Jurkat, Clone E6-1 (cell line): ENCODE measurements at places on chromosomes 11 and 22.
A peak's percentile ranks its signal among the peaks of the same experiment; 100 is the strongest.

DNA sequence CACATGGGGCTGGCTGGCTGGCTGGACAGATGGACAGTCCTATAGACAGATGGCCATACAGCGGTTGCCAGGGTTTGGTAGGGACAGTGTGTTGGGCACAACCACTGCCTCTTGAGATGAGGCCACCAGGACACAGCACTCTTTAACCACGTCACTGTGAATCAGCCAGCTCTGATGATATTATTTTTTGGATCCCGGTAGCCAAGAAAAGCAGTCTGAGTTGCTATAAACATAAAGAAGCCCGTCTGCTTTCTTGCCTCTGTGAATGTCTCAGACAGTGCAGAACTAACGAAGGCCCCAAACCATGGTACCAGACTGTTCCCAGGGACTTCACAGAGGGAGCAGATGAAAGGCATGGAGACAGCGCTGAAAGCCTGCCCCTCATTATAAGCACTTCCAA, 115.9 kb upstream of the CSNK2A3 start:
- no peak for DNase-seq

DNA sequence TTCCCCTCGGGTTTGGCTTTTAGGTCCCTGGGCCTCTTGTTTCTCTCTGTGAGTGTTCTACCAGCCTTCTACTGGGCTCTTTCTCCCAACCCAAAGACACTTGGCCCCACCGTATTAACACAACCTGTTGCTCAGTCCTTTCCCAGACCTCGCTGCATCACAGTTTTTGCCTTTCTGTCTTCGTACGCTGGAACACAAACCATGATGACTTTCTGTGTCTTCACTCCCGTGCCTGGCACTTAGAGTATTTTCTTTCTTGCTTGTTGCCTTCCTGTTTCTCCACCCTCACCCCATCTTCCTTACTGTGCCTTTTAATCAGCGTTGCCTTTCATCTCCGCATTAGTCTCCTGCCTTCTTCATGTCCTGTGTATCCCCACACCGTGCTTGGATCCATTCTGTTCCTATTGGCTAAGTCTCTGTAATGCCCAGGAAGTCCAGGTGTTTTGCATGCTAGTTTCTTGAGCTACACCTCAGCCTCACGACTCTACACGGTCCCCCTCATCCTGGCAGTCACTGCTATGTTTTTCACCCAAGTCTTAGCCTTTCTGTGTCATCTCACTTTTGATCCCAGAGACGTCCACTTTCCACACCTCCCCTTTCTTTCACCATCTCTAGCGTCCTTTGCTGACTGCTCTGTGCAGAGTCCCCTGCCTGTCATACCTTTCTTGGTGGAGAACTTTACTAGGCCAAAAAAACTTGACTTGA, 1.6 kb downstream of the MARK2 start:
- no peak for DNase-seq

DNA sequence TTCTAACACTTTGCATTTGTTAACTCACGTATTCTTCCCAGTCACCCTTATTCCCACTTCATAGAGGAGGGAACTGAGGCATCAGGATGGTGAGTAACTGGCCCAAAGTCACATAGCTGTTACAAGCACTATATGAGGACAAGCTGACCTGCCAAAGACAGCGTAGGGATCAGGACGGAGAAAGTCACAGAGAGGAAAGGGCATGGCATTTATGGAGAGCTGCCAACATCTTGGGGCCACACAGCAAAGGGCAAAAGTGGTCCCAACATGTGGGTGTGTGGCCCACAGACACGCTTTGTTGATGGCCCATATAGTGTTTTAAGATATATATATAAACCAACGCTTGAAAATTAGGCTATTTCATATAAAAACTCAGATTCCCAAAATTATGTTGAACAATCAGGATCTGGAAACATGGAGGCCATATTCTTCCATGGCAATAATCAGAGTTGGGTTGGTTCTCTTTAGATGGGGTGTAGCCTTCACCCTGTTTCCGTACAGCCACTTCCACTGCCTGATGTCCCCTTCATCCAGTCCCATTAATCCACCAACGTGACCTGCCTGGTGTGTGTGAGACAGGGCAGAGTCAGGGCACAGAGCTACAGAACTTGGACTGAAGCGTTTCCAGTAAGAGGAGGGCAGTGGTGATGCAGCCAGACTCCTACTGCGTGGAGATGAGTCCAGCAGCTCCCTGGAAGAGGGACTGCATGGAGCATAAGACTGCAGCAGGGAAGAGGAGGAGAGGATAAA, 39.9 kb upstream of the CD5 start:
- no peak for DNase-seq

DNA sequence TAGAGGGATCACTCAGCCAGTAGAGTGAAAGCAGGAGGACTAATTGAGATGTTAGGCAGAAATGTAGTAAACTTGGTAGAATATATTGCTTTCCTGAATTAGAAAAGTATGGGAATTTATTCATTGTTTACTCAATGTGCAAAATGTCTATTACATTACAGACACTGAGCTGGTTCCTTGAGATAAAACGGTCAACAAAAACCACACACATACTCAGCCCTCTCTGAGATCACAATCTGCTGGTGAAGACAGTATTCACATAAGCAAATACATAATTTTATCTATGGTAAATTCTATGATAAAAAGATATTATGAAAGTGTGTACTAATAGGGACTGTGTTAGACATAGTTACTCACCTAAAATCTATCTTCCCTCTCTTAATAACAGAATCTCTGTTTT, 833.5 kb downstream of the KCNA4 start:
- DNase-seq: no peak

DNA sequence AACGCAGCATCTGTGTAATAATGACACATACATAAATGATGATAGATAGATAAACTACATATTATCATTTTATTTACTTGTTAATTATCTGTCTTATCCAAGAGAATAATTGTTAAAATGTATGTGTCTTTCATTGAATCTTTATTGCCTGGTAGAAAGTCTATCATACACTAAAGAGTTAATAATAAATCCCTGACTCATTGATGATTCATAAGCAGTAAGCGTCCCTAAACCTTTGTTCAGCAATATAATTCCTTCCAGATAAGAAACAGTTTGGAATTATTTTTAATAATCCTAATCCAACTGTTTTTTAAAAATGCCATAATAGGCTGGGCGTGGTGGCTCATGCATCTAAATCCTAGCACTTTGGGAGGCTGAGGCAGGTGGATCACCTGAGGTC, 655.6 kb upstream of the CNTN5 start:
- DNase-seq: no peak

DNA sequence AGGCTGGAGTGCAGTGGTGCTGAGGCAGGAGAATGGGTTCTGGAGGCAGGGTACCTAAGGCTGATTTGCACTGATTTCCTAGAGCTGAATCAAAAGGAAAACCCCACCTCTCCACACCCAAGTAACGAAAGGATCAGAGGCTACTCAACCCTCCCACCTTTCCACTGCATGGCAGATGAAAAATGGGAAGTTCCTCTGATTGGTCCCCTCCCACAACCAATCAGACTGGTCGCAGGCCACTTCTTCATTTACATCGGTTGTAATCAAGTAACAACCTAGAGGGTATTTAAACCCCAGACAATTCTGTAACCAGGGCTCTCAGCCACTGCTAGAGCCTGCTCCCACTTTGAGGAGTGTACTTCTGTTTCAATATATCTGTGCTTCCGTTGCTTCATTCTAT, 18.6 kb upstream of the PARVB start:
- no peak for DNase-seq

- no peak for DNase-seq
Observed at GRCh38 chr11:76215941-76216340, 9.6 kb upstream of the WNT11 start.

DNA sequence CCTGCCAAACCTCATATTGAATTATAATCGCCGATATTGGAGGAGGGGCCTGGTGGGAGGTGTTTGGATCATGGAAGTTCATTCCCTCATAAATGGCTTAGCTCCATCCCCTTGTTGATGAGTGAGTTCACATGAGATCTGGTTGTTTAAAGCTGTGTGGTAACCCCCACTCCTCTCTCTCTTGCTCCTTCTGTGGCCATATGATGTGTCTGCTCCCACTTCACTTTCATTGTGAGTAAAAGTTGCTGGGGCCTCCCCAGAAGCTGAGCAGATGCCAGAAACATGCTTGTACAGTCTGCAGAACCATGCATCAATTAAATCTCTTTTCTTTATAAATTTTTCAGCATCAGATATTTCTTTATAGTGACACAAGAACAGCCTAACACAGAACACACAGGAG, 929.0 kb upstream of the FAT3 start:
- DNase-seq: no peak

DNA sequence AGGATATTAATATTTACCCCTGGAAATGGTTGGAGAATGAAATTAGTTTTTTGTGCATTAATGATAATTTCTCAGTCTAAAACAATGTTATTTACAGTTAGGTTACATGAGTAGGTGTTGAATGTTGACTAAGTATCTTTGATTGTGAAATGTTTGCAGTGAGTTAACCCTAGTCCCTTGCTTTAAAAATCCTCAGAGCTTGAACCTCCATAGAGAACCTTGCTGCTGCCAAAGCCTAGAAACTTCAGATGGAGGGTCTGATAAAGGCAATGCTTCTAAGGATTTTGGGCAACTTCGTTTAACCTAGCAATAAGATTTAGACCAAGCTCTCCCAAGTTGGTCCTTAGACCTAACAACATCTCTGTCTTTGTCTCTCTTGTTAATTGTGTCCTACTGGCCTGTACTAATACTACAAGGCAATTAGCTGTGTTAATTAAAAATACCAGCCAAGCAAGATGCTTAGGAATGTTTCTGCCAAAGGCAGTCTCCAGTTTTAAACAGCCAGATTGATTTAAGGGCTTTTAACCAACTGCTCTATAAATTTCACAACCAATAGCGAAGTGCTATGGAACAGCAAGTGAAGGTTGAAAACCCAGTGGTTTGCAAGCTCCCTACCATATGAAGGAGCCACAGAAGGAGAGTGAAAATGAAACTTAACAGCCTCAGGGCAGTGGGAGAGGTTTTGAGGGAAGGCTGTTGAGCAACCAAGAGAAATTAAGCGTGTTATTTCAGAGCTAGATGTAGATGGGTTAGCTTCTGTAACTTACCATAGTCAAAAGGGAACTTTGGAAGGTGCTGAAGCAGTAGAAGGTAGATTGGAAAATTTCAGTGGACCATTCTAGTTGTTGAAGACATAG, 295.9 kb upstream of the ANO5 start:
- peak; percentile 4 for DNase-seq

GRCh38 chr11:96783311-96783710, 393.5 kb downstream of the JRKL start:
- no peak for DNase-seq

GRCh38 chr11:127003260-127003981, 2.9 kb upstream of the KIRREL3 start:
- no peak for DNase-seq

- no peak for DNase-seq
Observed at GRCh38 chr11:46733234-46733633, 14.2 kb downstream of the F2 start.

GRCh38 chr11:75453916-75454655, 21.1 kb upstream of the KLHL35 start:
- no peak for DNase-seq

GRCh38 chr11:124864892-124865180, 396 bp upstream of the ROBO3 start:
- no peak for DNase-seq

GRCh38 chr11:133951327-133952198, 5.2 kb downstream of the IGSF9B start:
- DNase-seq: no peak

DNA sequence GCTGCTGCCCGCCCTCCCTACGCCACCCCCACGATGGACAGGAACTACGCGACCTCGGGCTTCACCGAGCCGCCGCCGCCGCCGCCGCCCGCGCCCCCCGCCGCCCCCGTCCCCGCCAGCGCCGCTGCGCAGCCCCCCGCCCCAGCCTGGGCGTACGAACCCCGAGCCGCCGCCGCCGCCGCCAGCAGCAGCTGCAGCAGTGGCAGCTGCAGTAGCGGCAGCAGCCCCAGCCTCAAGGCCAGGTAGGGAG, 407 bp downstream of the QSER1 start:
- DNase-seq: no peak

- DNase-seq: no peak
Observed at GRCh38 chr11:128603003-128603696, 15.8 kb upstream of the ETS1 start.

GRCh38 chr11:49995565-49995964, 13.2 kb upstream of the OR4C12 start:
- peak; percentile 71 for DNase-seq

DNA sequence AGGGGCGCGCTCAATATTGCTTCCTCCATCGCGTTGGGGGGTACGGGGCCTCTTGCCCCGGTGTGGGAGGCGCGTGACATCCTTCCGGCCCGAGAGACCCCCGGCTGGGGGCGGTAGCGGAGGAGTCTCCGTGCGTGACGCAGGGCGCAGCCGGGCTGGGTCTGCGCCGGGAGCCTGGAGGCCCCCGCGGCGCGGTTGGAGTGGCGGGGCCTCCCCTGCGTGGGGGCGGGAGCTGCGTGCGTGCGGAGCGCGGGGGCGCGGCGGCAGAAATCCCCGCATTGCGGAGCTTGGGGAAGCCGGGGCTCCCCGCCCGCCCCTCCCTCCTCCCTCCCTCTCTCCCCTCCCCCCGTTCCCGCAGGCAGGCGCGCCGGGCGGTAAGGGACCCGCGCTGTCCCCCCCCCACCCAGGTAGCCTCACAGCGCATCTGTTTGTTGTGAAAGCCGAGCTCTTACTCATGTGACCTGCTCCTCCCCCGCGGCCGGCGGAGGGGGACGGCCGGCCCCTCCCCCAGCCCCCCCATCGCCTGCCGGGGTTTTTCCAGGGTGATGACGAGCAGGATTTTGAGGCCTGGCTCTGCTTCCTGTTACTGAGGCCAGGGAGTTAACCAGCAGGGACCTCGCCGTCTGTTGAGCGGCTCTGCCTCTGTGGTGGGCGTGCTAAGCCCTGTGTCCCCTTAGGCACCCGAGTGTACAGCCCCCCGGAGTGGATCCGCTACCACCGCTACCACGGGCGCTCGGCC, 1.6 kb downstream of the PIM3 start:
- DNase-seq: no peak

GRCh38 chr11:72576243-72576595, 98.0 kb downstream of the PDE2A start:
- DNase-seq: no peak

GRCh38 chr22:25125693-25126357, 73.8 kb upstream of the CRYBB3 start:
- DNase-seq: no peak
